ENCODE measurements at places on chromosomes 16 and 17. TPM values are rescaled to one million over a fixed set of nuclear protein-coding genes. Genes with fewer than 3 reads are reported as not detected.

ABCA9 gene
- total RNA-seq = not detected

NATD1 gene
- total RNA-seq = 8.1 TPM

MYH3 gene
- 1.1 TPM for total RNA-seq

- no peaks in the 10 kb centered on the region for H3K27me3 ChIP-seq
- H3K4me1 ChIP-seq = no peaks in the 10 kb centered on the region
- H3K4me3 ChIP-seq = no peak overlapping the region
- no peak overlapping the region for H3K27ac ChIP-seq
Measured at GRCh38 chr16:50517450-50518252, 30.5 kb upstream of the NKD1 start.

DNA sequence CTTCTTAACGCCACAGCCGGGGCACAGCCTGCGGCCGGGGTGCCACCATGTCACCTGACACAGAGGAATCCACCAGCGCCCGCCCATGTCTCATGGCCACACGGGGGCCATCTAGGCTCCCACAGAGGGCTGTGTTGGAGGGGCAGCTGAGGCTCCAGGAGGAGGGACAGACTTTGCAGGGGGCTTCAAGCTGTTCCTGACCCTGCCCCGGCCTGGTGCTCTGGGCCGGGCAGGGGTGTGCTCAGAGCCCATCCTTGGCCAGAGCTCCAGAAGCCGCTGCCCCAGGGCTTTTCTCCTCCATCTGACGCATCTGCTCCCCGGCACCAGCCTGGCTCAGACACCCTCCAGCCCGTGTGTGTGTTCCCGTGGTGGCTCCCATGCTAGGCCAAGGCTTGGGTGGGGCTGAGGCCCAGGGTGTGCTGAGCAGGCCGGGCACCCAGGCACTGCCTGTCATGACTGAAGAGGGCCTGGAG is 7.8 kb upstream of the SLC38A10 start:
- H3K36me3 ChIP-seq = no peaks in the 10 kb centered on the region
- no peak overlapping the region for H3K4me3 ChIP-seq
- no peak for DNase-seq
- H3K27ac ChIP-seq = no peak overlapping the region
- H3K27me3 ChIP-seq = no peaks in the 10 kb centered on the region

DNA sequence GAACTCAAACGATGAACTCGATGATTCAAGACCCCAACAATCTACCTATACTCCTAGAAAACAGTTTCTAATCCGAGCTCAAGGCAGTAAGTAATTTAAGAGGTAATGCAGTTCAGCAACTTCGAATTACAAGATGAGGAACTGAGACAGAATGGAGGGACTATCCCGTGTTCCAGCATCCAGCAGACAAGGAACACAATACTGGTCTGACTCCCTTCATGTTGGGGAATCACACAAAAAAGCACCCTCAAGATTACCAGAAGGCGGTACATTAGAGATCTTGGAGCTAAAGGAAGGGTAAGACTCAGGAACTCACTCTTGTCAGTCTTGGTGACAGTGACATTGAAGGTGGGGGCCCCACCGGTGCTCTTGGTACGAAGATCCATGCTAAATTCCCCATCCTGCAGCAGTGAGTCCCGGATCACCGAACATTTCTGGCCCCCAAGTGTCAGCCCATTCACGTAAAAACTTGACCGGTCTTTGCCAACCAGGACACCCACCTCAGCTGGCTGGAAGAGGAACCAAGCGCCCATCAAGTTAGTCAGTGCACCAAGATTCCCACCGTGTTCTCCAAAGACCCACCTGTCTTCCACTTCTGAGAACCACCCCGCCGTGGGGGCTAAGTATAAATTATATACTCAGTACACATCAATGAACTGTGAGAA is 1.9 kb downstream of the PFN1 start:
- DNase-seq = no peak
- H3K27me3 ChIP-seq = no peaks in the 10 kb centered on the region
- peaks cover 21% of the 10 kb centered on the region for H3K36me3 ChIP-seq
- peak overlapping the region; percentile 96 for H3K4me3 ChIP-seq

- DNase-seq = no peak
- no peaks in the 10 kb centered on the region for H3K4me1 ChIP-seq
Measured at GRCh38 chr17:77727037-77727615, 231.4 kb upstream of the TNRC6C start.

GRCh38 chr17:33667671-33668070 is 374.6 kb upstream of the ASIC2 start:
- no peaks in the 10 kb centered on the region for H3K4me1 ChIP-seq
- H3K27ac ChIP-seq = no peak overlapping the region
- DNase-seq = no peak
- no peaks in the 10 kb centered on the region for H3K36me3 ChIP-seq
- no peaks in the 10 kb centered on the region for H3K27me3 ChIP-seq
- H3K4me3 ChIP-seq = no peak overlapping the region

DNA sequence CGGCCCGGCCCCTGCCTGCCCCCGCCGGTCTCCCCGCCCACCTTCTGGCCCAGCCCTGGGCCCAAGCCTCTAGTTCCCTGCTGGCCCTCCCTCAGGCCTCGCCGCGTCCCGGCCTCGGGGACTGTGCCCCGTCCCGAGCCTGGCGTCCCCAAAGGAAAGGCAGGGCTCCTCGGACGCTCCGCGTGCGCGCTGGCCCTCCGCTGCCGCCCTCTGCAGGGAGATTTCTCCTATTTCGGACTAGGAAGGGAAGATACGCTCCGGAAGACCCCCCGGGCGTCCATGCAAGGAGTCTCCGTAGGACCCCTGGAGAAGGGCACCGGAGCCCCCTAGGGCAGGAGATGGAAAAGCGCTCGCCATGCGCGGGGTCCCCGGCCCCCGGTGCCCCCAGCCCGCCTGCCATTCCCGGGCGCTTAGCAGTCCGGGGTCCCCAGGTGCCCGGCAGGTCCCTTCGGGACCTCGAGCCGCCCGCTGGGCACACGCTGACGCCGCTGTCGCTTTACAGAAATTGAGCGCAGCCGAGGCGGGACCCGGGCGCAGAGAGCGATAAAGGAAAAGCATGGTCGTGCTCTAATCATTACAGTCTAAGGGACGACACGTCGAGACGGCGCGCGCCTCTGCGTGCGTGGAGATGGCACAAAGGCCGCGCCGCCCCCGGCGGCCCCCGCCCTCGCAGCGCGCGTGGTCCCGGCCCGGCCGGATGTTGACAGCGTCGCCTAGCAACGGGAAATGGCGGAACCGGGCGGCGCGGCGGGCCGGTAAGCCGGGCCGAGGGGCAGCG is at the start of gene CCDC40:
Gene CCDC40, plus strand, starts transcription at position 706 of the 778 bp plus-strand sequence. Its CDS starts 21 bp downstream, at position 727.
- no peaks in the 10 kb centered on the region for H3K27me3 ChIP-seq
- peaks cover 2% of the 10 kb centered on the region for H3K36me3 ChIP-seq
- H3K4me1 ChIP-seq = peaks cover 34% of the 10 kb centered on the region
- peak within 1 kb of the TSS; percentile 69 for H3K27ac ChIP-seq

GRCh38 chr17:46766493-46767491 is 51.7 kb downstream of the WNT3 start:
- peaks cover 41% of the 10 kb centered on the region for H3K27me3 ChIP-seq
- H3K4me3 ChIP-seq = no peak overlapping the region
- no peak overlapping the region for H3K27ac ChIP-seq

DNA sequence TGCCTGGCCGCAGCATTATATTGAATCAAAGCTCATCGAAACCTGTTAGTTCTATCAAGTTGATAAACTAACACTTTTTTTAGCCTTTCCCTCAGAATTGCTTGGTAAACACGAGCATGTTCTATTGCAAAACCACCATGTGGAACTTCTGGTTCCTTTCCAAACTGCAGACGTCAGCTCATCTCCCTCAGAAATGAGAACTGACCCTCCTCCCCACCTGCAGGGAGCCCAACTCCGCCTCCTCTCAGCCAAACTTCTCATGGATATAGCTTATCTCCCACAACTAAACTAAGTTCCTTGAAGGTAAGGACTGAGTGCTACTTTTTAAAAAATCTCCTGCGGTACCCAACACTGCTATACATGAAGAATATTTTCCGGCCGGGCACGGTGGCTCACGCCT is 6.7 kb downstream of the SHMT1 start:
- H3K27ac ChIP-seq = no peak overlapping the region
- H3K36me3 ChIP-seq = peaks cover 38% of the 10 kb centered on the region
- H3K27me3 ChIP-seq = no peaks in the 10 kb centered on the region
- H3K4me1 ChIP-seq = no peaks in the 10 kb centered on the region

GRCh38 chr17:36198831-36199465 is 2.4 kb upstream of the CCL3L1 start:
- DNase-seq = no peak
- H3K4me1 ChIP-seq = peaks cover 8% of the 10 kb centered on the region
- H3K27ac ChIP-seq = no peak overlapping the region
- no peaks in the 10 kb centered on the region for H3K36me3 ChIP-seq
- H3K27me3 ChIP-seq = peaks cover 5% of the 10 kb centered on the region

- no peaks in the 10 kb centered on the region for H3K4me1 ChIP-seq
- no peaks in the 10 kb centered on the region for H3K27me3 ChIP-seq
- H3K36me3 ChIP-seq = no peaks in the 10 kb centered on the region
- no peak for DNase-seq
- H3K4me3 ChIP-seq = no peak overlapping the region
Measured at GRCh38 chr17:16920628-16921020, 51.3 kb downstream of the TNFRSF13B start.

DNA sequence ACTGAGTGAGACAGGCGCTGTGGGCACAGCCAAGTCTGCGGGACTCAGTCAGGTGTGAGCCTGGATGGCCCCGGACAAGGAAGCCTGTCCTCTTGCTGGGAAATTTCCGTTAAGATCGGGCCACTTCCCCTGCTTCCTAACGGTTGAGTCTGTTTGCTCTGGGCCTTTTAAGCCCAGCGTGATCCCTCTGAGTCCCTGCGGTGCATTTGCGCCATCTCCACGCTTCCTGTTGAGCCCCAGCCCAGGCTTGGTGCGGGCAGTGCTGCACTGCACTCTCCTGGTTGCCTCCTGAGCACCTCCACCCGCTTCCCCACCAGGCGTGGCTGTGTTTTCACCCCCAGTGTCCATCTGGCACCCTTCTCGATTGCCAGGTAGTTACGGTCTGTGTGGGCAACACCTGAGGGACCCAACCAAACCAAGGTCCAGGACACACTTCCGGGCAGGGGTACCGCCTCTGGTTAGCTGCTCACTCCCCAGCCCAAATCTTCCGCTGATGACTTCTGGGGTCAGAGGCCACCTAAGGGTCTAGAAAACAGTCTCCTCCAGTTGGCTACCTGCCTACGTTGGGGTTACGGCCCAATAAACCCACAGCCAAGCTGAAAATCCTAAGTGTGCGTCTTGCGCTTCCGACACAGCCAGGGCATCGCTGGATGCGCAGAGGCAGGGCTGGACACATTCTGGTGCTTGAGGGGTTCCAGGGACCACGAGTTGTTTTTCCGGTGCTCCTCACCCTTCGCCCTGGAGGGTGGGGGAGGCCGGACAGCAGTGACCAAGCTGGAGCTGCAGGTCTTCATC is 1.4 kb upstream of the SLC25A10 start:
- no peak for DNase-seq
- peaks cover 4% of the 10 kb centered on the region for H3K36me3 ChIP-seq
- peaks cover 24% of the 10 kb centered on the region for H3K4me1 ChIP-seq

DNA sequence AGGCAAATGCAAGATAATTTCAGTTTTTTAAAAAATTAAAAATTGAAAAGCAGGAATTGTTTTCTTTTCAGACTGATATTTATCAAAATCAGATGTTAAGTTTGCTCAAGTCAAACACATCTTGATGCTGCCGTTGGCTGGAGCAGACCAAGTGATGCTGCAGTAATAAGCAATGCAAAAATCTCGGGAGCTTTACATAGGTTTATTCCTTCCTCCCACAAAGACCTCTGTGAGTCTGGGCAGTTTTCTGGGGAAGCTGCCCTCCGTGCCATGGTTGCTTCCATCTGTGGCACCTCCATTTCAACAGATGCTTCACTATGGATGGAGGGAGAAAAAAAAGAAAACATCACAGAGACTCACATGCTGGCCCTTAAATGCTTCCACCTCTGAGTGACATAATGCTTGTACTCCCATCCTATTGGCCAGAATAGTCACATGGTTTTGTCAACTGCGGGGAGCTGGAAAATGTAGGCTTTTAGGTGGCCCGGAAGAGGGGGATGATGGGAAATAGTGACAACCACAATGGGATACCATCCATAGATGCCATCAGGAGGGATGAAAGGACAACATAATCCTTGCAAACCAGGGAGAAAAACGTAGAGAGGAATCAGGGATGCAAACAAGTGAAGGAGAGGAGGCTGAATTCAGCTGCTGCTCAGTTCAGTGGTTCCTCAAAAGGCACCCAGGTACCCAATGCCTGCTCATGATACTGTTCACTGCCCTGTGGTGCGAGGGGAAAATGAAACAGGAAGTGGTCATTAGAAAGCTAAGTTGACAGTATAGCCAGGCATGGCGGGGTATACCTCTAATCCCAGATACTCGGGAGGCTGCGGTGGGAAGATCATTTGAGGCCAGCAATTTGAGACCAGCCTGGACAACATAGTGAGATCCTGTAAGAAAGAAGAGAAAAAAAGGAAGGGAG is 13.5 kb upstream of the ERCC4 start:
- no peaks in the 10 kb centered on the region for H3K36me3 ChIP-seq
- no peak overlapping the region for H3K4me3 ChIP-seq
- H3K27ac ChIP-seq = no peak overlapping the region
- no peak for DNase-seq
- no peaks in the 10 kb centered on the region for H3K27me3 ChIP-seq

GRCh38 chr17:75909812-75910274 is 5.2 kb upstream of the MRPL38 start:
- no peaks in the 10 kb centered on the region for H3K27me3 ChIP-seq
- no peak for DNase-seq
- no peak overlapping the region for H3K27ac ChIP-seq
- no peaks in the 10 kb centered on the region for H3K4me1 ChIP-seq

DNA sequence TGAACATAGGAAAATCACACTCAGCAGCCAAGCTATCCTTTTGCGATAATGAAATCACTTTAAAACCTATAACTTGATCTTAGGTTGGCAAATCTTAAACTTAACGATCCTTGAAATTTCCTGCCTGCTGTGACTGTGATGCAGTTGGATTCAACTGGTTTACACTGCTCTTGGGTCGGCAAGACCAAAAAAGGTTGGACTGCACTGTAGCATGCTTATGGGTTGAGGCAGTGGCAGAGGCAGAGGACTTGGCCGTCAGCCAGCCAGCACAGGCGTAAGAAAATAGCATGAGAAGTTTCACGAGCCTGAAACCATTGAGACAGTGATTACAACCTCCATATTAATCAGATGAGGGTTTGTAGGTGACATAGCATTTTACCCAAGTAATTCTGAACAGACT is 21.4 kb downstream of the WSB1 start:
- H3K27ac ChIP-seq = no peak overlapping the region
- H3K36me3 ChIP-seq = peaks cover 56% of the 10 kb centered on the region
- H3K27me3 ChIP-seq = no peaks in the 10 kb centered on the region
- H3K4me3 ChIP-seq = no peak overlapping the region

DNA sequence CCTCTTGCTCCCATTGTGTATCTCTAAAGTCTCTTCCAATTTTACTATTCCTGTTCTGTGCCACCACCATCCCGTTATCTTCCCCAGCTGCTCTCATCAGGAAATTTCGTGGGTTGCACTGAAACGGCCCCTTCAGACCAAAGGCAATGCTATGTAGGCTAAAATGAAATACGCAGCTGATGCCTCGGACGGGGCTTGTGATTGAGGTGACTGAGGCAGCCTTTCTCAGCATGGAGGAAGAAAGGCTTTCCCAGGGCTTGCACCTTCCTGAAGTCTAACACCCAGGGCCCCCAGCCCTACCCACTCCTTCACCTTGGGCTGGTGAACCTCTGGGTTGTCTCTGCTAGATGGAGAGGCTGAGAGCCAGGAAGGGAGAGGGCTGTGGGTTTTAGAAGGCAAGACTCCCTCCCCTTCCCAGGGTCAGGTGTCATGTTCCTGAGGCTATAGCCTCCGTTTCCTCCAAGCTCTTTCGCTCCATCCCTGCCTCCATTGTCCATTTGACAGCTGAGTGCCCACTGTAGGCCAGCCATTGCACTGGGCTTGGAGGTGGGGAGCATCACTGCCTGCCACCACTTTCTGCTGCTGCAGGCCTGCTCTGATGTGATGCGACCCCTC is 7.8 kb downstream of the CCDC200 start:
- no peaks in the 10 kb centered on the region for H3K4me1 ChIP-seq
- no peak overlapping the region for H3K4me3 ChIP-seq
- no peak overlapping the region for H3K27ac ChIP-seq
- no peaks in the 10 kb centered on the region for H3K36me3 ChIP-seq
- no peaks in the 10 kb centered on the region for H3K27me3 ChIP-seq
- DNase-seq = no peak

Data from GM23338 (cell line).